ENCODE measurements at places on chromosomes 5 and 9. TPM values are rescaled to one million over a fixed set of nuclear protein-coding genes. Genes with fewer than 3 reads are reported as not detected.

SLC6A18 gene
- not detected for polyA plus RNA-seq

CDKN2A gene
- 15.2 TPM for polyA plus RNA-seq

IFNA2 gene
- polyA plus RNA-seq: not detected

ZBTB43 gene
- polyA plus RNA-seq: 9.6 TPM

PHYKPL gene
- polyA plus RNA-seq: 34.3 TPM

DNA sequence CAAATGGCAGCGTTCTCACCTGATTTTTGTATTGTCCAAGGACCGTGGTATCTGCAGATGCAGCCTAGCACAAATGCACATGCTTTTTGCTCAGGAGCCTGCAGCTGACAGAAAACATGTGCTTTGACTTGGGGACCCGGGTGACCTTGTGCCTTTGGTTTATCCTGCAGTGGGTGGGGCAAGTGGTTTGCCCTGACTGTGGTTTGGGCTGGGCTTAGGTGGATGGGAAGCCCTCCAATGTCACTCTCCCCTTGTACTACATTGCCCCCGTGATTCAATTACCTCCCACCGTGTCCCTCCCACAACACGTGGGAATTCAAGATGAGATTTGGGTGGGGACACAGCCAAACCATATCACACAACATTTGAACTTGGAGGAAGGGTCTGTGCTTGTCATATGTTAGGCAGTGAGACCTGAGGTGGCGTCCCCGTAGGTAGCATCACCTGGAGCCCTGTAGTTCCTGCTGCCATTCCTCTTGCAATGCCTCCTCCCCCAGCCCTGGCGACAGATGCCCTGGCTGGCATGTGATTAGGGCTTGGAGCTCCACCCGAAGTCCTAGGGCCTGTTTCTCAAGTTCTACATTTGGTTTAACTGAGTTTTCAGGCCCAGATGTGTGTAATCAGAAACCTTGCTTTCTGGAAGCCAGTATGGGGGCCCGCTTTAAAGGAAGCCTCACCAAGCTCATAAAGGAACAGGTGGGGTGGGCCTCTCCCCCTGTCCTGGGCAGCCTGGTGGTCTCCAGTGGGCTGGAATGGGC, 2.1 kb downstream of the ANKRD33B start:
- no peak for DNase-seq

GRCh38 chr5:58300346-58300895, 159.5 kb downstream of the PLK2 start:
- no peak for DNase-seq

- no peak for DNase-seq
Measured at GRCh38 chr5:133876266-133876665, 92.2 kb downstream of the C5orf15 start.

DNA sequence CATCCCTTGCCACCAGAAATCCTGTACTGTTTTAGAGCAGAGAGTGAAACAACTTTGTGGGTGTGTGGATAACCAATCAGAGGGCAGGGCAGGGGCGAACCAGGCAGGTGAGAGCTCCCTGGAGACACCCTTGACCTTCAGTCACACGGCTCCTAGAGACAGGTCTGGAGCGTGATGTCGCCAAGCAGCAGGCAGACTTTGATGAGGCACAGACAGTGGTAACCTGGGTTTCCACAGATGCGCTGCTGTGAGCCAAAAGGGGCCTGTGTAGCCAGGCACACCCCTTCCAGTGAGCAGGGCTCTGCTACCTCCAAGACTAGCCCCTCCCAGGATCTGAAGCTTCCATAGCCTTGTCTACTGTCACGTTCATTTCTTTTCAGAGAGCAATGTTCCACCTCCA, 317.8 kb upstream of the ADCY2 start:
- DNase-seq: no peak

GRCh38 chr5:36724467-36725332, 118.3 kb downstream of the SLC1A3 start:
- no peak for DNase-seq

DNA sequence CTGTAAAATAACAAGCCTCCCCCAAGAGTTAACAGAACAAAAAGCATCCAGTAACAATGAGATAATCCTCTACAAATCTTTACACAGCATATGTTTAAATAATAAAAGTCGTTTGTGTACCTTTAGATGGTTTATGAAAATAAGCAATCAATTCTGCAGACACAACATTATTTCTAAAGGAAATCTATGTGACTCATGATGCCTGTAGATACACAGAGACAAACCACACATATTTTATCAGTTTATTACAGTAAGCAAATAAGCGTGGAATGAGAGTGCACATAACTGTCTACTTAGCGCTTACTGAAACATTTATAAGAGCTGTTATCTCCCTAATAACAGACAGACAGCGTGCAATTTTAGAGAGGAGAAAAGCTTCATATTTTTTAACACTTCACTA, 243.6 kb downstream of the AP3B1 start:
- peak; percentile 25 for DNase-seq

- DNase-seq: no peak
Measured at GRCh38 chr5:87551911-87552310, 139.2 kb upstream of the CCNH start.

GRCh38 chr5:74251141-74252035, 389.1 kb downstream of the ENC1 start:
- DNase-seq: peak; percentile 94

DNA sequence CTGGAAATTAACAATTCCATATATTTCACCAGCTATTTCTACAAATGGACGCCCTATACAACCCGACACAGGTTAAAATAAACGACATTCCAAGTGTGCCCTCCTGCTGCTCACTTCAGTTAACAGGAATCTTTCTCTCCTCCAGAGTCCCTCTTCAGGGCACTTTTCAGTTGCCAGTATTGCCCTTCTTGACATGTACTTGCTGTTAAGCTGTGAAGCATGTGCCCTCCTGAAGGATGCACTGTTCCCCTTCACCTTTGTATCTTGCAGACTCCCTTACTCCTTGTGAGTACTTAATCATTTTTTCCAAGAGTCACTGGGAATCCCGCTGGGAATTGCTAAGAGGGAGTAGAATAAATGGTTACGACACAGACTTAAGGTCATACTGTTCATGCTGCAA, 364.1 kb downstream of the CTNND2 start:
- no peak for DNase-seq
